ENCODE measurements at places on chromosomes 3 and 15. TPM values are rescaled to one million over a fixed set of nuclear protein-coding genes. Genes with fewer than 3 reads are reported as not detected.

The PP2D1 gene
- not detected for polyA plus RNA-seq

The CHDH gene
- polyA plus RNA-seq = 0.02 TPM

The TGFBR2 gene
- 155 TPM for polyA plus RNA-seq

The ROBO1 gene
- polyA plus RNA-seq = 61.6 TPM

The TAMM41 gene
- polyA plus RNA-seq = 12.7 TPM

The RNU5B-1 gene
- not detected for polyA plus RNA-seq

The NLGN1 gene
- 1.7 TPM for polyA plus RNA-seq

The LTF gene
- 0.10 TPM for polyA plus RNA-seq

The EPB42 gene
- polyA plus RNA-seq = not detected

The BNC1 gene
- polyA plus RNA-seq = 2.2 TPM

The STAC gene
- polyA plus RNA-seq = 1.5 TPM

The C2CD4A gene
- not detected for polyA plus RNA-seq

The AGBL1 gene
- polyA plus RNA-seq = not detected

The IL12A gene
- 3.6 TPM for polyA plus RNA-seq

The WWTR1 gene
- 161 TPM for polyA plus RNA-seq

The IQCF5 gene
- not detected for polyA plus RNA-seq
